NCI-H524 (cell line): ENCODE measurements at places on chromosomes 12 and 14.

GRCh38 chr14:26163761-26164160, 434.1 kb downstream of the NOVA1 start:
- peak; percentile 87 for DNase-seq

DNA sequence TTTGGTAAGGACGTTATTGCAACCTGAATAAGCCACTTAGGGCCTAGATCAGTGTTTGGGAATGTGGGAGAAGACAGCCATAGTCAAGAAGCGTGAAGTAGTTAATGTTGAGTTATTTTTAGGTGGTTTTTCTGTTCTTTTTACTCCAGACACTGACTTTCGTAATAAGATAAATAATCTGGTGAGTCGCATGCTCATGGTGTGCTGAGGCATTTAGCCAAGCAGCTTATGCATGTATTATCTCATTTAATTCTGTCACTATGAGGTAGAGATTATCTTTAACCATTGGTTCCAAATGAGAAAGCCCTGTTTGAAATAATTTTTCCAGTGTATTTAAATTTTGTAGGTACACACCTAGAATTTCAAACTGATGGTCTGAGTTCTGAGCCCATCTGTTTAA, 67.3 kb downstream of the RCOR1 start:
- no peak for DNase-seq

DNA sequence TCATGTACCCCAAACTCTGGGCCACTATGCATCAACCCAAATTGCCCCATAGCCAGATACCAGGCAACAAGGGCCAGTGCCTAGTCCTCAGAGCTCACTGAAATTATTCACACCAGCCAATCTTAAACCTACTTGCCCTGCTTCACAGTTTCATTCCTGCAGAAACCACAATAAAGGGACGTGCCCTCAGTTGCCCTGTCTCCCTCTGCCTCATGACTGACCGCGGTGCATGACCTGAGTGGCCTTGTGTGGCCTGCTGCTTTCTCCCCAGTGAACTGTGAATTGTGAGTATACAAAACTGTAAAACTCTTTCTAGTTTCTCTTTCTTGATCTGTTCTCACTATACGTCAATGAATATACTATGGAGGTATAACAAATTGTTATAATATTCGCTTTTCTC, 490.9 kb upstream of the MIS18BP1 start:
- DNase-seq: no peak

DNA sequence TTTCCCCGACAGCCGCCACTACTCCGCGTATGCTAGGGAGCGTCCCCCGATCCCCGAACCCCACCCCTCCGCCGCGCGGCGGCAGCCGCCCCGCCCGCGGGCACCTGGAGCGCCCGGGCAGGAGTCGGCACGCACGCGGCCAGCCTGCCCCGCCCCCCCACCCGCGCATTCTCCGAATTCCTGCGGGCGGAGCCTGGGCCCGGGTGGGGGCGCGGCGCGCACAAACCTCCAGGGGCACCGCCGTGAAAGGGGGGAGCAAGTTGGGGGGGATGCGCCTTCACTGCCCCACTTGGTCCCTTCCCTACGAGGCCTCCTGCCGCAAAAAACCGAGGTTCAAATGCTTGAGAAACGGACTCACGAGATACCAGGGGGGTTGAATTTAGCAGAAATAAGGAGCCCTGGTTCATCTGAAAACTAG, 1.7 kb downstream of the AJUBA start:
- DNase-seq: no peak

GRCh38 chr14:73717711-73718417, 3.7 kb upstream of the PNMA1 start:
- DNase-seq: no peak
